Activated CD8-positive, alpha-beta T cell treated with anti-CD3 and anti-CD28 coated beads, Interleukin-2, amount 10 ng/mL, durations not matched to agents 7 days and 5 days (primary cell): ENCODE measurements at places on chromosomes 12 and 14.

DNA sequence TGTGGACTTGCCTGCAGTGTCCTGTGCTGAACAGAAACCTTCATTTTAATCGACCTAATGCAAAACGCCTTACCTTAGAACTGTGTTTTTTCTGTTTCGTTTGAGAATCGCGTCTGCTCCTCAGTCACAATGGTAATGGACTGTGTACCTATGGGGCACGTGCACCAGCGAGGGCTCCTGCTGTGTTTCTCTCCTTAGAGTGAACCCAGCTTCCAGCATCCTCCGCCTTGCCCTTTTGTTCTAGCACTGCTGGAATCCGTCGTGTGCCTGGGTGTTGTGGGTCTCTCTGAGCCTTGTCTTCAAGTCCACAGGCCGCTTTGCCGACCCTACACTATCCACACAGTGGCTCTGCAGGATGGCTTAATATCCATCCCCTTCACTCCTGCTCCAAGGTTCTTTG lies 3.6 kb downstream of the AMN start:
- DNase-seq = no peak

- DNase-seq = no peak
Measured at GRCh38 chr12:128190614-128191013, 76.4 kb upstream of the TMEM132C start.

- DNase-seq = no peak
Measured at GRCh38 chr14:71713451-71713850, 218.8 kb upstream of the RGS6 start.

- DNase-seq = no peak
Measured at GRCh38 chr14:58439476-58439875, 12.0 kb downstream of the KIAA0586 start.

DNA sequence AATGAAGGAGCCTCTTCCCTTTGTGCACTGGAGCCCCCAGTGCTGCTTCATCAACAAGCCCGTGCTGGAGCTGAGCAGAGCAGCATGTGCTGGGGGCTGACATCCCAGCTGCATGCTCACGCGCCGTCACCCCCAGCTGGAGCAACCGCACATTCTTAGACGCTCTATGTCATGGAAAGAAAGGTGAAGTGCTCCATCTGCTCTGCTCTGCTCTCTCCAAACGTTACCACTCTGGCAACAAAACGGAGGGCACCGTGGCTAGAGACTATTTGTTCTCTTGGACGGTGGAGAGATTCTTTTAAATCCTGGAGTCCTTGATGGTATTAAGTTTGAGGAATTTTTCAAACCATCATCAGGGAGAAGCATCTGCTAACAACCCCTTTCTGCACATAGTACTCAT lies 208.4 kb downstream of the C12orf75 start:
- no peak for DNase-seq

DNA sequence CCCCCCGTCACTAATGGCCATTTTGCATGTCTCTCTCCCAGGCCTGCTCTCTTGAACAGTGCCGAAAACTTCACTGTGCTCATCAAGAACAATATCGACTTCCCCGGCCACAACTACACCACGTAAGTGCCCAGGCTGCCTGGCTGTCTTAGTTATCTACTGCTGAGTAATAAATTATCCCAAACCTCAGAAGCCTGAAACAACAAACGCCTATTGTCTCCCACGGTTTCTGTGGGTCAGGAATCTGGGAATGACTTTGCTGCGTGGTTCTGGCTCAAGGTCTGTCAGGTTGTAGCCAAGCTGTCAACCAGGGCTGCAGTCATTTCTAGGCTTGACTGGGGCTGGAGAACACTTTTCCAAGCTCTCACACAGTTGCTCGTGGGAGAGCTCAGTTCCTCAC lies 32.6 kb downstream of the P2RX7 start:
- DNase-seq = no peak

GRCh38 chr12:50057000-50057841 lies at the start of gene ASIC1:
TSS of gene ASIC1 (plus strand) at chr12:50057596. CDS start at chr12:50058767, 1,171 bp downstream.
- peak; percentile 61 for DNase-seq

DNA sequence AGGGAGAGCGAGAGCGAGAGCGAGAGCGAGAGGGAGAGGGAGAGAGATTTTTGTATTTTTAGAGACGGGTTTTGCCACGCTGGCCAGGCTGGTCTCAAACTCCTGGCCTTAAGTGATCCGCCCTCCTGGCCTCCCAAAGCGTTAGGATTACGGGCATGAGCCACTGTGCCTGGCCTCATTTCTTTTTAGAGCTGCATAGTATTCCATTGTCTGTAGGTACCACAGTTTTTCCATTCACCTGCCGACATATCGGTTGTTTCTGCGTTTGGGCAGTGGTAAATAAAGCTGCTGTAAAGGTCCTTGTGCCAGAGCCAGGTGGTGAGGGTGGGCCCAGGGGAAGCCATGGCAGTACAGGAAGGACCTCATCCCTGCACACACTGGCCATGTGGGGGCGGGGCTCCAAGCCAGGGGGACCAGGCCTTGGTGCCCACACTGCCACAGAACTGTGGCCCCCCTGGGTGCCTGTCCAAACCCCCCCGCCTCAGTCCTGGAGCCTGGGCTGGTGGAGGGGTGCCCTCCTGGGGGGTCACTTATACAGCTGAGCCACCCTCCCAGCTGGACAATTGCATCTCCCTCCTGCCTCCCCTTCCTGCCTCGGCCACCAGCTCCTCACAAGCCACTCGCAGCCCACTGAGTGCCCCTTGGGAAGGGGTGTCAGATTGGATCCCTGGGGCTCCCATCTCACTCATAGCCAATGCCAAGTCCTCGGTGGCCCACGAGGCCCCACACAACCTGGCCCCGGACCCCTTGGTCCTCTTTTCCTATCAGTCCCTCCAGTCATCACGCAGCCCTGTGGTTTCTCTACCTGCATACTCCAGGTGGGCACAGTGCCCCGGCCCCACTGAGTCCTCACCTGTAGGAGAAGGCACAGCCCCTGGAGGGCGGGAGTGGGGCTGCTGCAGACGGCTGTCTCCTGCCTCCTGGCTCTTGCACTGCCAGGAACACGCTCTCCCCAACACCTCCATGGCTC lies 1.7 kb upstream of the PUS1 start:
- DNase-seq = no peak

DNA sequence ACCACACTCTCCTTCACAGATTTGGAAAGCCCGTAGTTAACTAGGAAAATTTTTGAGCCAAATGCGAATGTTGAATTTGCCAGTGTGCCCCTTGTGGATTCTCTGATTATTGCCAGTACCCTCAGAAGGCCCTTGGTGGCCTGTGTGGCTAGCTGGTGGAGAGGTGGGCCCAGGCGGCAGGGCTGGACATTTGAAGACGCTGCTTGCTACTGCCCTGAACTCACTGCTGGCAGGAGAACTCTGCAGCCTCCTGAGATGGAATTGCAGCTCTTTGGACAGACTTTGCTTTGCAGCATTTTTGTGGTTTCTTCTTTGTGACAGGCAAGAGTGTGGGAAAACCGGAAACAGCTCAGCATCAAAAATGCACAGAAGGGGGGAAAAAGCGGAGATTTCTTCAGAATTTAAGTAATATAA lies 97.6 kb downstream of the TGFB3 start:
- DNase-seq = no peak

GRCh38 chr12:62331306-62331705 lies 71.1 kb downstream of the USP15 start:
- DNase-seq = no peak

DNA sequence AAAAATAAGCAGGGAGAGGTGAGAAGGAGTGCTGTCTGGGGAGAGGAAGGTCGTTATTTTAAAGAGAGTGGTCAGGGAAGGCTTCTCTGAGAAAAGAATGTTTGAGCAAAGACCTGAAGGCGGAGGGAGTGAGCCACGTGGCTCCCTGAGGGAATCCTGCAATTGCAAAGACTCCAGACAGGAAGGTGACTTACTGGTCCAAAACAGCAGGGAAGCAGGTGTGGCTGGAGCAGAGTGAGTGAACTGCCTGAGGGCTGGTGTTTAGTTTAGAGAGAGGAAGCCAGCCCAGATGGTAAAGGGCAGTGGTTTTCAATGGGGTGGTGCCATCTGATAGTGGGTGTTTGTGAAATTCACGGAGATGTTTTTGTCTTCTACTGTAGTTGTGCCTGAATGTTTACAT lies 58.8 kb upstream of the LTA4H start:
- no peak for DNase-seq

- no peak for DNase-seq
Measured at GRCh38 chr14:102868956-102869547, 53.4 kb upstream of the AMN start.

- DNase-seq = no peak
Measured at GRCh38 chr12:105116969-105117368, 9.4 kb downstream of the WASHC4 start.

DNA sequence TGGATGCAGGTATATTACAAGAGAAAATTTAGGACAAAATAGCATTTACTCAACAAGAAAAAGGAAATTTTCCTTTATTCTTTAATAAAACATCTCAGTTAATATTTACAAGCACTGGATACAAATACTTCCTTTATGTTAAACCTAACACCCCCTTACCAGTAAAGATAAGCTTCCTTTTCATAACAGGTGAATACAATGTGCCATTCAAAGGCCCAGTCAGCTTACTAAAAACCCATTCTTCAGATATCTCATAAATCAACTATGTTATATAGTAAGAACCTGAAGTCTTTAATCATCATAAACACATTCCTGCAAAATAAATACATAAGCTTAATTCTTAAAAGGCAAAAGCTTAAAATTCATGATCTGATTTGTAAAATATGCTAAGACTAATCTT lies 52.6 kb downstream of the LRP6 start:
- no peak for DNase-seq

DNA sequence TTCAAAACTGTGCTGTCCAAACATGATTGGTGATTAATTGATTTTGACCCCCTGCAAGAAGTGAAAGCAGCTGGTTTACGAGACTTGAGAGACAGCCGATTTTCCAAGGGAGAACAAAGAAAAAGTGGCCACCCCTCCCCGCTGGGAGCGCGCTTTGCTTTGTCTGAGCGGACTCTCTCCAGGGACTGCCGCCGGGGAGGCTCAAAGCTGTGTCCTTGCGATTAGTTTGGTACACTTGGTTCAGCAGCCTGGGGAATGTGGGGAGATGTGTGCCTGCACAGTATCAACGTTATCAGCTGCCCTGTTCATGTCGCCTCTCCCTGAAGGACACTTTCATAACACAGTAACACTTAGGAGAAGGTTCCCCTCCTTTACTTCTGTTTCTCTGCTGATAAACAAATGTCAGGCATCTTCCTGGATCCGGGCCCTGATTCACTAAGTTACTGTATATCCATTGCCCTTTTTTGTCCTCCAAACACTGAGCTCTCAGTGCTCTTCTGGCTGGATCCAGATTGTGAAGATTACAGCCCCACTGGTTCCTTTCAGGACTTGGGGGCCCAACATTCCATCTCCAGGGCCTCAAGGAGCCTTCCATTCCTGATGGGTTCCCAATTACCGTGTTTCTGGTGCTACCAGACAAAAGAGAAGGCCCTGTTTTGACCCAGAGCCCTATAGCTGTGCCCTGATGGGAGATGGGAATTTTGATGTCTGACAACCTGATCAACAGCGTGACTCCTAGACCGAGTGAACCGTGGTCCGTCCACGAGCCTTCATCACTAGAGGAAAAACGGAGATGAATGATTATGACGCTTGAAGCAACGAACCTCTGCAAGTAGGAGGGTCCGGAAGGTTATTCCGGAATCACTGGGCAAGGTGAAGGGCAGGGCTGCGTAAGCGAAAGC lies 31.7 kb upstream of the TUBA1C start:
- DNase-seq = no peak

DNA sequence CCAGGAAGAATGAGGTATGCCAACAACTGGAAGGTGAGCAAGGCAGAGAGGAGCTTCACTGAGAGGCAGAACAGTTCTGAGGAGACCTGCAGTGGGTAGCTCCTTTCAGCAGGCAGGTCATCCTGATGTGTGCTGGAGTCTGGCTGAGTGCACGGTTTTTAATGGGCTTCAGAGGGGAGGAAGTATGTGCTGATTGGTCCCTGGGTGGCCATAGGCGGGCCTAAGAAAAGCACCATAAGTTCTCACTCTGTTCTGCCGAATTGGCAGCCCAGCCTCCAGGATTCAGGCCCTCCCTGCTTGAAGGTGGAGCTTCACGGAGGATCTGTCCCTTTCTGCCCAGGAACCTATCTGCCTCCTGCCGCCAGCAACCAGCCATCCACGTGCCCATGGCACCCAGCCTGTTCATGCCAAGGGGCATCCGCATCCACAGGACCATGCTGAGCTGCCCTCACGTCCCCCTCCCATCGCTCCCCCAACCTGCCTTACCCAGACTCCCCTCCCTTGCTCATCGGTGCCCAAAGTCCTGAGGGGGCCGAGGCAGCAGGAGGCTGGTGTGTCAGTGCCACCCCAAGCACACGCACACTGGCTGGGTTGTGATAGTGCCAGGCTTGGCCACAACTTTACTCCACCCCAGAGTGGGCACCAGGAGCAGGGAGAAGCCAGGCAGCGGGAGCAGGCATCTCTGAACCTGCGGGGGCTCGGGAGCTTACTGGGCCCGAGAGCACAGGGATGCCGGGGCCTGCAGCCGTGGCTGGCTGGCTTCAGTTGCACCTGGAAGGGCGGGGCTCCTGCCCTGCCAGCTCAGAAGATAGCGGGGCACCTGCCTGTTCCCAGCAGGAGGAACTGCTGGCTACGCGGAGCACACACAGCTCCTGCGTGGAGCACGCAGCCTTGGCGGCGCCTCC lies 608.4 kb upstream of the FOXG1 start:
- no peak for DNase-seq

DNA sequence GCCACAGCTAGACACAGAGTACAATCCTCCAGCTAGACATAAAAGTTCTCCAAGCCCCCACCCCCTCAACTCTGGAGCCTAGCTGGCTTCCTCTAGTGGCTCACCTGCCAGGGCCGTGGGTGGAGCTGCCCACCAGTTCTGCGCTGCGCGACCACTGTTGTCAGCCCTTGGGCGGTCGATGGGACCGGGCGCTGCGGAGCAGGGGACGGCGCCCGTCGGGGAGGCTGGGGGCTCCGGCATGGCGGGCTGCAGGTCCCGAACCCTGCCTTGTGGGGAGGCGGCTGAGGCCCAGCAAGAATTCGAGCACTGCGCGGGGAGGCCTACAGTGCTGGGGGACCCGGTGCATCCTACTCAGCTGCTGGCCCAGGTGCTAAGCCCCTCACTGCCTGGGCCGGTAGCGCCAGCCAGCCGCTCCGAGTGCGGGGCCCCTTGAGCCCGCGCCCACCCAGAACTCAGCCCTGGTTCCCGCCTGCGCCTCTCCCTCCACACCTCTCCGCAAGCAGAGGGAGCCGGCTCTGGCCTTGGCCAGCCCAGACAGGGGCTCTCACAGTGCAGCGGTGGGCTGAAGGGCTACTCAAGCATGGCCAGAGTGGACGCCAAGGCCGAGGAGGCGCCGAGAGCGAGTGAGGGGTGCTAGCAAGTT lies 51.0 kb downstream of the RTN1 start:
- DNase-seq = no peak

DNA sequence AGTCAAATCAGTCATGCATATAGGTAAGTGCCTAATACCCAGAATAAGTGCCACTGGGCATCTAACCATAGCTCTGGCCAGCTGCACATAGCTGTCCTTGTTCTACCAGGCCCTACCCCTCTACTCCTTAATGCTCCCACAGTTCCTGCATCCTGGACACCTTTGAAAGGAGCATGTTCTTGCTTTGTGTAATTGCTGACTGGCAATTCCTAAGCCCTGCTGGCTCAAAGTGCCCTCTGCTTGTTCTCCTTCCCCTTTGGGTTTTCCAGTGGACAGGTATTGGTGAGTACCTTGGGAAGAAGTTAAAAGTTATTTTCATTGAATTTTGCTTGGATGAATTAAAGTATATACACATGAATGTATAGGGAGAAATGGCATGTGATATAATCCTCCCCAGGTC lies 516.4 kb downstream of the ETNK1 start:
- DNase-seq = no peak

- no peak for DNase-seq
Measured at GRCh38 chr14:23404331-23404900, 3.7 kb downstream of the MYH6 start.

GRCh38 chr14:23800811-23801210 lies 152.8 kb upstream of the DHRS4 start:
- DNase-seq = no peak

GRCh38 chr12:80553316-80553715 lies 109.3 kb downstream of the PTPRQ start:
- DNase-seq = no peak
